Activated naive CD8-positive, alpha-beta T cell treated with anti-CD3 and anti-CD28 coated beads for 36 hours (primary cell): ENCODE measurements at places on chromosomes 12 and 14. TPM values are rescaled to one million over a fixed set of nuclear protein-coding genes. Genes with fewer than 3 reads are reported as not detected.

Gene STON2
- total RNA-seq: 0.37 TPM

GRCh38 chr12:12095021-12095420 lies 24.3 kb downstream of the BCL2L14 start:
- no peak for DNase-seq

Gene IL23A
- 22.9 TPM for total RNA-seq

GRCh38 chr12:52155048-52155868 lies 36.6 kb downstream of the KRT80 start:
- DNase-seq: no peak

Gene KRT78
- total RNA-seq: not detected

DNA sequence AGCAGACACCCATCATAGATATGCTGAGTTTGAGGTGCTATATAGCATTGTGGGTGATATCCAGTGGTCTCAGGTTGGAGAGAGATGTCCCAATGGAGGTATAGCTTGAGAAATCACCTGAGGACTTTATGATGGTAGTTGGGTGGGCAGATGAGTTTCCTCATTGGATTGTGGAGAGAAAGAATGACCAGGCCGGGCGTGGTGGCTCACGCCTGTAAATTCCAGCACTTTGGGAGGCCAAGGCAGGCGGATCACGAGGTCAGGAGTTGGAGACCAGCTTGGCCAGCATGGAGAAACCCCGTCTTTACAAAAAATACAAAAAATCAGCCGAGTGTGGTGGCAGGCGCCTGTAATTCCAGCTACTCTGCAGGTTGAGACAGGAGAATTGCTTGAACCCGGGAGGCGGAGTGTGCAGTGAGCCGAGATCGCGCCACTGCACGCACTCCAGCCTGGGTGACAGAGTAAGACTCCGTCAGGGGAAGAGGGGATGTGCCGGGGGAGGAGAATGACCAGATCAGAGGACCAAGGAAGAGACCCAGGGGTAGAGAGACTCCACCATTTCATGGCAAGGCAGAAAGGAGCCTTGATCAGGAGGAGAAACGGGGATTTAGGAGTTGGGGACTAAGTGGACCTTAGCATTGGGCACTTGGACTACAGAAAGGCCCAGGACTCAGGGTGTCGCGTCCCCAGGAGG lies 757 bp upstream of the PCK2 start:
- DNase-seq: no peak

GRCh38 chr12:127542931-127543330 lies 724.0 kb upstream of the TMEM132C start:
- no peak for DNase-seq

GRCh38 chr14:20305265-20306078 lies at the start of gene TTC5:
TSS of gene TTC5 (minus strand) at chr14:20305951. CDS start at chr14:20305937, 14 bp downstream.
- peak; percentile 85 for DNase-seq

DNA sequence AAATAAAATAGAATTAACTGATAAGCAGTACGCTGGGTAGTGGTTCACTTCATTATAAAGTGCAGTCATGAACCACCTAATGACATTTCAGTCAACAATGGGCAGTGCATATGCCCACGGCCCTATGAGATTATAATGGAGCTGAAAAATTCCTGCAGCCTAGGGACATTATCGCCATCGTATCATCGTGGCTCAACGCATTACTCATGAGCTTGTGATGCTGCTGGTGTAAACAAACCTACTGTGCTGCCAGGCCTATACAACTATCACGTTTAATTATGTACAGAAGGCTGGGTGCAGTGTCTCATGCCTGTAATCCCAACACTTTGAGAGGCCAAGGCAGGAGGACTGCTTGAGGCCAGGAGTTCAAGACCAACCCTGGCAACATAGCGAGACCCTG lies 62.3 kb upstream of the TMEM263 start:
- DNase-seq: no peak

Gene NFE2
- not detected for total RNA-seq

DNA sequence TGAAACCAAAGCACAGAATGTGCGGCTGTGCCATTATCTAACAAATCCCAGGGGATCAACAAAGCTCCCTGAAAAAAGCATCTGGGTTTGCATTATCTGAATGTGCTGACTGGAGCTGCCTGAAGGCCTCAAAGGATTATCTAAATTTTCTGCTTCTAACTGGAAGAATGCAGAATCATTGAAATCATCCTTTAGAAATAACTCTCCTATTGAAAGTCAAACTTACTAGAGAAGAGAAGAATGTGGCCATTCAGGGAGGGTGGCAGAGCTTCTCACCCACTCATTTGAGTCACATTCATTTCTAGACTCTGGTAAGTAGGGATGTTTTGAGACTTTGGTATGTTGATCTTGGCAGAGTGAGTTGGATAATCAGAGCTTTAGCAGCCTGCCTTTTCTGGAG lies 220.6 kb upstream of the RGS6 start:
- no peak for DNase-seq

Gene KLRC4
- 2.4 TPM for total RNA-seq

GRCh38 chr14:99961826-99962518 lies 103.2 kb upstream of the EVL start:
- no peak for DNase-seq

- DNase-seq: no peak
Observed at GRCh38 chr14:99936056-99936455, 129.2 kb upstream of the EVL start.

Gene SPIC
- total RNA-seq: not detected

Gene MYF6
- not detected for total RNA-seq

DNA sequence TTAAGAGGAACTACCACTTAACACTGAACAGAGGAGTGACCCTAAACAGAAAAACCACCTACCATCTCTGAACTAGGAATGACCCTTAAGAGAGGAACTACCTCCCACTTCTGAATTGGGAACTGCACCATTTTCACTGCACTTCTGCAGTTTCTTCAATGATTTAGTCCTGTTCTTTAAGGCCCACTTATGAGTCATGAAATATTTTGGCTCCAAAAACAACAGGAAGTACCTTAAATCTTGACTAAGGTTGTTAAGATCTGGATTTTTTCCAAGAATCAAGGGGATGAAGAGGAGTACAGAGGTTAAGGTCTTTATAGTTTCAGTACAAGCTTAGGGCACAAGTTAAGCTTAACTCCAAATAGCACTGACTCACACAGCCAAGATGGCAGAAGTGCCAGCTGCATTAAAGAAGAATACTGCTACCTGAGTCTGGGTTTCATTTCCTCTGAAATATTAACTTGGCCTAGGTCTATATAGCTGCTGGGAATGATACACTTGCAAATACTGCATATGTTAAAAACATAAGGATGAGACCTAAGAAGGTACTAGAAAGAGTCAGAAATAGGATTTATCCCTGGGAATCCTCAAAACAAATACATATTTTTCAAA lies 4.2 kb downstream of the NPC2 start:
- DNase-seq: no peak

Gene SLC7A7
- 0.56 TPM for total RNA-seq

- DNase-seq: no peak
Observed at GRCh38 chr12:58575256-58575655, 345.0 kb downstream of the LRIG3 start.

Gene TMEM179
- not detected for total RNA-seq

Gene ADAM21
- 0.24 TPM for total RNA-seq

DNA sequence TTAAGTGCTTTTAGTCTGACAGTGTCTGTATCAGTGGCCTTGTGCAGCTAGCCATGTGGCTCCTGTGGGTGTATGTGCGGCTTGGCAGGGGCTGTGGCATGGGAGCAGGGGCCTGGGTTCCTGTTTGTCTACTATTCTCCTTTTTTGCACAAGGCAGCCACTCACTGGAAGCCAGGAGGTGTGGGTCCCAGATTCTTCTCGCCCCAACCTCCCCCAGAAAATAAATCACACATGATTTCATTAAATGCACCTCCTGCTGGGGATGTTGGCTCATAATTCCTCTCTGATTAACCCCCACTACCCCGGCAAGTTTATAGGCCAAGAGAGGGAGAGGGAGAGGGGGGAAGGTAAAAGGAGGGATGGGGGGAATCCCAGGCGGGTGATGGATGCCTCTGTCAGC lies 17.6 kb downstream of the CALCOCO1 start:
- no peak for DNase-seq

- DNase-seq: no peak
Observed at GRCh38 chr12:9810671-9811070, 16.6 kb upstream of the KLRF1 start.

DNA sequence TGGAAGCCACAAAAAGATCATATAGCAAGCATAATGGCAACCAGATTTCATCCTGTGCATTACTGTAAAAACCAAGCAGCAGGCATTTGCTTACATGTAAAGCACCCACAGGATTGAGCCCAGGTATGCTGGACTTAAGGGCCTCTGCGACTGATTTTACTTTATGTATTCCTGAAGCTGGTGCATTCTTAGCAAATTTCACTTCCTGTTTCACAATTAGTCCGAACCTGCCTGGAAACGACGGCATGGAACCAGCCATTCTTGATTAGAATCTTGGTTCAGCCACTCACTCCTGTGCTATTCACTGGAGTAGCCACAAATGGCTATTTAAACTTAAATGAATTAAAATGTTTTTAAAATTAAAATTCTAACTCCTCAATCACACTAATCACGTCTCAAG lies 239.2 kb downstream of the NUAK1 start:
- no peak for DNase-seq

Gene ACRBP
- total RNA-seq: 1.2 TPM

DNA sequence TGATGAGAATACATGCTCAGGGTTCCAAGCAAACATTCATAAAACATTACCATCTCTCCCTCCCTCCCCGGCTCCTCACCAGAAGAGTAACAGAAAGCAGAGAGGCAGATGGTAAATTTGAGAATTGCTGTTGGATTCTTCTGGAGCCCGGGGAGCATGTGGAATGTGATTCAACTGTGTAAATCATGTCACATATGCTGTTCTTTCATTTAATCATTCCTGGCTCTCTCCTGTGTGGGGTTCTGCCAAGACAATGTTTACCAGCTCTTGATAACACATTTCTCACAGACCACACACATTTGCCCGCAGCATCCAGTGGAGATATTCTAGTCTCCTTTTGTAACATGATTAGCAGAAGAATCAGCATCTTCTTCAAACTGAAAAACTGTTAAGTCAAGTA lies 23.4 kb upstream of the NR2C1 start:
- DNase-seq: no peak

DNA sequence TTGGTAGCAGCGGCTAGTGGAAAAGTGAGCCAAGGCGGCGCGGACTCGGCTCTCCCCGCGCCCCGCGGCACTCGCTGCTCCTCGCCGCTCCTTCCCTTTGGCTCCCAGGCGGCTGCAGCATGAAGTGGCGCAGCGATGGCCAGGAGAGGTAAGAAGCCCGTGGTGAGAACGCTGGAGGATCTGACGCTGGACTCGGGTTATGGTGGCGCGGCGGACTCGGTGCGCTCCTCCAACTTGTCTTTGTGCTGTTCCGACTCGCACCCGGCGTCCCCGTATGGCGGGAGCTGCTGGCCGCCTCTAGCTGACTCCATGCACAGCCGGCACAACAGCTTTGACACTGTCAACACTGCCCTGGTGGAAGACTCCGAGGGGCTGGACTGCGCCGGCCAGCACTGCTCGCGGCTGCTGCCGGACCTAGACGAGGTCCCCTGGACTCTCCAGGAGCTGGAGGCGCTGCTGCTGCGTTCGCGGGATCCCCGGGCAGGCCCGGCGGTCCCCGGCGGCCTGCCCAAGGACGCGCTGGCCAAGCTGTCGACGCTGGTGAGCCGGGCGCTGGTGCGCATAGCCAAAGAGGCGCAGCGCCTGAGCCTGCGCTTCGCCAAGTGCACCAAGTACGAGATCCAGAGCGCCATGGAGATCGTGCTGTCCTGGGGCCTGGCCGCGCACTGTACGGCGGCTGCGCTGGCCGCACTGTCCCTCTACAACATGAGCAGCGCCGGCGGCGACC lies 225.6 kb upstream of the CRY1 start:
- peak; percentile 42 for DNase-seq

GRCh38 chr12:71567537-71567936 lies 96.1 kb downstream of the ZFC3H1 start:
- no peak for DNase-seq

Gene ZC2HC1C
- 0.56 TPM for total RNA-seq

DNA sequence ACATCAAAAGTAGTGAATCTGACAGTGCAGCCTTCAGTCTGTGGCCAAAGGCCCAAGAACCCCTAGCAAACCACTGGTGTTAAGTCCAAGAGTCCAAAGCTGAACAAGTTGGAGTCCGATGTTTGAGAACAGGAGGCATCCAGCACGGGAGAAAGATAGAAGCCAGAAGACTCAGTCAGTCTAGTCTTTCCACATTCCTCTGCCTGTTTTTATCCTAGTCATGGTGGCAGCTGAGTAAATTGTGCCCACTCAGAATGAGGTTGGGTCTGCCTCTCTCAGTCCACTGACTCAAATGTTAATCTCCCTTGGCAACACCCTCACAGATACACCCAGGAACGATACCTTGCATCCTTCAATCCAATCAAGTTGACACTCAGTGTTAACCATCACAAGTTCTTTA lies 1255.4 kb downstream of the LRFN5 start:
- DNase-seq: no peak

DNA sequence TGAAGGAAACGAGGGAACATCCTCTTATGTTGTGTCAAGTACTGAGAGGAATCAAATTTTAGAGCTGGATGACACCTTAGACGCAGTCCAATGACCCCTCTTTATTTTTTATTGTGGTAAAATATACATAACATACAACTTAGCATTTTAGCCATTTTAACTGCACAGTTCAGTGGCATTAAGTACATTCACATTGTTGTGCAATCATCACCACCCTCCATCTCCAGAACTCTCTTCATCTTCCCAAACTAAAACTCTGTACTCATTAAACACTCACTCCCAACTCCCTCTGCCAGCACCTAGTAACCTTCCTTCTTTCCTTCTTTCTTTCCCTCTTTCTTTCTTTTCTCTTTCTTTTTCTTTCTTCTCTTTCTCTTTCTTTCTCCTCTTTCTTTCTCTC lies 97.2 kb upstream of the SLC24A4 start:
- no peak for DNase-seq

Gene RFX4
- not detected for total RNA-seq

Gene TAS2R13
- total RNA-seq: 0.12 TPM

- no peak for DNase-seq
Observed at GRCh38 chr14:54785136-54785777, 117.4 kb downstream of the GCH1 start.

Gene CLEC12A
- total RNA-seq: 0.14 TPM

GRCh38 chr14:92532490-92533163 lies 19.0 kb downstream of the RIN3 start:
- no peak for DNase-seq

- DNase-seq: no peak
Observed at GRCh38 chr12:79227646-79228045, 363.1 kb downstream of the SYT1 start.

Gene IL22
- total RNA-seq: 0.64 TPM

Gene MYO1H
- not detected for total RNA-seq

Gene IAPP
- total RNA-seq: not detected
